Thymus (tissue), 14 donors: ENCODE measurements at places on chromosomes 4 and X.

GRCh38 chr4:51907006-51907669 lies 64.2 kb downstream of the DCUN1D4 start:
- no peak for DNase-seq

DNA sequence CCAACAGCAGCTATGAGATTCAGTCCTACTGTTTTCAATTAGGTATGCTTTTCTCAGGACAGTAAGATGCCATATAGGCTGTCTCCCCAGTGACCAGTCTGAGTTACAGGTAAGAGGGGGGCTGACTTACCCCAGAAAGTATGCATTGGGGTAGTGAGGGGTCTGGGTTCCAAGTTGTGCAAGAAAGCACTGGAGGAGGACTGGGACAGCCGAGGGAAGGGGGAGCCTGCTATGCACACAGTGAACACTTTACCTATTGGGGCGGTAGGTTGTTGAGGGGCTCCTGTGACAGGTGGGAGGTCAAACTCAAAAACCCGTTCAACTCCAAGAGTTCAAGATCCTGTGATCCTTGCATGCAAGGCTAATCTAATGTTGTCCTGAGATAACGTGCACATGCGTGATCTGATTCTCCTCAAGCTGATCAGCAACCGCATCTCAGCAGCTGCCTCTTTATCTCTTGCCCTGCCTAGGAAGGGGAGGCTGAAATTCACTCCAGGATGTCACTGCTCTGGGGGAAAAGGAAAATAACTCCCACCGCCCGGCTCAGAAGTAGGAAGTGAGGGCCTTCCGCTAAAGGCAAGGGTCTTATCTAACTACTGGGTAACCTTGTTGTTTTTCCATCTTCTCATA lies 108.8 kb upstream of the KIT start:
- DNase-seq, result no peak

DNA sequence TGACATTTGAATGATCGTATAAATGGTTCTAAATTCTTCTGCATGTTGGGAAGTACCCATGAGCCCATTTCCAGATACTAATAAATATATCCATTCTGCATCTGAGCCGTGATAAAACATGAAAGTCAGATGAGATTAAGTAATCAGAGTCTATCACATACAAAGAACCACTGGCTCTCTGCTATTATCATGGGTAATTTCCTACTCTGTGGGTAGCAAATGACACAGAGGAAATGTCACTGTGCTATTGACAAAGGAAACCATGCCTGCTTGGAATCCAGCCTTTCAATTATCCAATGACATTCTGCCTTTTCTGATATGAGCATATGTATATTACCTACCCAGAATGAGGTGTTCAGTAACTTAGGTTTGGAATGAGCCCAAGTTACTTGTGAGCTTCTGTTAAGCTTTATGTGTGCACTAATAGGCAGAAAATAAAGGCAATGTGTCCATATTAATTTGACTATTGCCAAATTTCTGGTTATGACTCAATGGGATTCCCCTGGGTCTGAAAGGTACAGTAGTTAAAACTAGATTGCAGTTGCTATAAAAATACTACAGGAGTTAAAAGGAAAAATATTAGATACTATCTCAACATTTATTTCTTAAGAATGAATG lies 238.7 kb upstream of the KCNIP4 start:
- no peak for DNase-seq

GRCh38 chr4:165866019-165866650 lies 6.9 kb upstream of the TLL1 start:
- no peak for DNase-seq

GRCh38 chr4:184237612-184238011 lies 19.9 kb upstream of the ENPP6 start:
- no peak for DNase-seq

GRCh38 chr4:15331930-15332329 lies 95.9 kb upstream of the C1QTNF7 start:
- no peak for DNase-seq

DNA sequence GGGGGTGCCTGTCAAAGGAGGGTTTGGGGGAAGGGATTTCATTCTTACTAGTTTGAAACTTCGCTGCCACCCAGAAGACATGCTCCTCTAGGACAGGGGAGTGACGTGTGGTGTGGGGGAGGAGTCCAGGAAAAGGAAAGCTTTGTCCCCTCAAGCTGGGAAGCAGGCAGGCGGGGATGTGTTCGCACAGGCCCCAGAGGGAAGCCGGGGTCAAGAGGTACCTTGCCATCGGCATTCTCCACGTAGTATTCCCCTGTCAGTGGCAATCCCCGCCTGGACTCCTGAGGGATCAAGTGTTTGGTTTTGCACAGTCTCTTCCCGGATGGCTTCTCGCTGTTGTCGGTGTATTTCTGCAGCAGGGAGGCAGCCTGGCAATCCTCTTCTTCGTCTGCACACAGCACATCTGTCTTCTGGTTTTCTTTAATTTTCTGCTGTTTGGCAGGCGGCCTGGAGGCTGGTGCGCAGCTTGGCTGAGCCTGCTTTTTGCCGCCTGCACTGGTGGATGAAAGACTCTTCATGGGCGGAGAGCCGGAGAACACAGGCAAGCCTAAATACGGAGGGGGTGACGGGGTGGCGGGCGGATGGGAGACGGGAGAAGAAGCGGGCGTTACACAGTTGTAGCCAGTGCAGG lies 35.1 kb downstream of the BCOR start:
- no peak for DNase-seq

GRCh38 chrX:111167334-111167733 lies 71.3 kb downstream of the PAK3 start:
- DNase-seq, result no peak

- no peak for DNase-seq
These were observed 15.9 kb downstream of the SETD7 start for GRCh38 chr4:139540161-139540560.

DNA sequence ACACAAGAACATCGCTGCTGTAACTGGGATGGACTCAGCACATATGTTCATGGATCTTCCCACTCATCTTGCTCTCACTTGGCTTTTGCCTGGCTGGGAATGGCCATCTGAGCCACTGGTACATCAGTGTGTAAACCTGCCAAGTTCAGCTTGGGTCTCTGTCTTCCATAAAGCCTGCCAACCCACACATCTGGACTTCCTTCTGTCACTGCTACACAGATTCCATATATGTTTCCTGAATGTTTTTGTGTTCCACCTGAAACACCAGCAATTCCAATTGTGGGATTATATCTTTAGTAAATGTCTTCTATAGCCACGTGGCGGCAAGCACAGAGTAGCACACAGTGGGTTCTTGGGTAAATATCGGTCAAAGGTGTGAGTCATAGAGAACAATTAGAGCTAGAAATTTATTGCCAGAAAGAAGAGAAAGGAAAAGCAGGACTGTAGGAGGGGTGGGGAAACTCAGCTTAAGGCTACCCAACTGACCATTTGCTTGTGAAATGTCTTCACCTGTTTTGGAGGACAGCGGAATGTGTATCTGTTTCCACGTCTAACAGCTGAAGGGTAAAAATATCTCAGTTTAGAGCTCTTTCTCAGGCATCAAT lies 125.9 kb downstream of the MFAP3L start:
- DNase-seq, result no peak

- DNase-seq, result no peak
These were observed 98.3 kb upstream of the EOLA2 start for GRCh38 chrX:150036641-150037040.

- DNase-seq, result no peak
These were observed 49.7 kb upstream of the KLHL8 start for GRCh38 chr4:87270144-87270543.

- no peak for DNase-seq
These were observed 24.2 kb upstream of the MXRA5 start for GRCh38 chrX:3370656-3371055.

DNA sequence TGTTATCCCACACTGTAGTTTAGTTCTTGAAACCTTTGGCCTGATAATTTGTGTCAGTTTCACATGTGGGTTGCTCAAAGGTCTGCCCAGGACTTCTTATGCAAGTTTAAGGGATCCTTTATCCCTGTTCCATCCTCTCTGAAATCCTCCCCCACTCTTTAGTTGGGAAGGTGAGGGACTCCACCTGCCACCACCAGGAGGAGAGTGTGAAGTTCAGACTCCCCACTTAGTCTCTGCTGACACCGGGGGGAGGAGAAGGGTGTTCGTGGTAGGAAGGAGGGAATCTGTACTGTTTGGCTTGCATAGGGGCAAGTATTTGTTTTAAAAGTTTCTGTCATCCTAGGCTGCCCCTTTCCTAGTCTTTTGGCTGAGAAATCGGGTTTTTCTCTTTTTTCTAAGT lies 211.8 kb downstream of the PPP4R3C start:
- DNase-seq, result no peak

DNA sequence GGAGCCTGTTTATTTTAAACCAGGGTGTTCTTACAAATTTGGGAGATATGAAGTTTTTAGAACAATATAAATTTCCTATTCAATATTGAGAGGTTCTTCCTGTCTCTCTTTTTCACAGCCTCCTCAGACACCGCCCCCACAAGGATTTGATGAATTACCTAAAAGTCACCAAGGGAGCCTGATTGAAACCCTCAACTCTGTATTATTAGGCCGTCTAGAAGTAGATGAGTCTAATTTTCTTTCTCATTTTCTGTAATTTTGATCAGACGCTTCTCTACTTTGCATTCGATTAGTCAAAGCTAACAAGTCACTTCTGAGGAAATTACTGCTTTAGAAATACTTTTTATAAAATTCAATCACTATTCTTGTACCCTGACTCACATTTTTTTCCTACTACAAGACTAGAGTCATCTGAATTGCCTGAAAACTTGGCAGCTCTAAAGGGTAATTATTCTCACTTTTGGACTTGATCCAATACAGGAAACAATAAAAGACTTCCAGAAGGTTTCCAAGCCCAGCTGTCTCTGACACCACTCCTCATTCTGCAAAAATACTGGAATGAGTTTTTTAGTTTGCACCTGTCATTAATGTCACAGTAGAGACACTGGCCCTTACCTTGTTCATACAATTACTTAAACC lies 111.2 kb downstream of the ELOVL6 start:
- DNase-seq, result no peak

DNA sequence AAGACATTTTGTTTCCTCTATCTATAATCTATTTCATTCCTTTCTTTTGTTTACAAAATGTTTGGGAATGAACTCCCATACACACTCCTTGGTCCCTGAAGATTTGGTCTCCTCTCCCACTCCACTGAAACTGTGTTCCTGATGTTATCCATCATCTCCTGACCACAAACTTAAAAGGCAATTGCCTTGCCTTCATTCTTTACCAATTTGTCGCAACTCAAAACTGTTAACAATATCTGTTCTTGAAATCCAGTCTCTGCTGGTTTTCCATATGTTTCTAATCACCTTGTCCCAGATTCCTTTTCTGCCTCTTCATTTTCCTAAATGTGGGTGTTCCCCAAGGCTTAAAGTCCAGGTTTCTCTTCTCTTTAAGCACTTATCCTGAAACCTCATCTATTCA lies 262.2 kb upstream of the TTC29 start:
- no peak for DNase-seq

- no peak for DNase-seq
These were observed 84.8 kb downstream of the NEUROG2 start for GRCh38 chr4:112431158-112431557.

DNA sequence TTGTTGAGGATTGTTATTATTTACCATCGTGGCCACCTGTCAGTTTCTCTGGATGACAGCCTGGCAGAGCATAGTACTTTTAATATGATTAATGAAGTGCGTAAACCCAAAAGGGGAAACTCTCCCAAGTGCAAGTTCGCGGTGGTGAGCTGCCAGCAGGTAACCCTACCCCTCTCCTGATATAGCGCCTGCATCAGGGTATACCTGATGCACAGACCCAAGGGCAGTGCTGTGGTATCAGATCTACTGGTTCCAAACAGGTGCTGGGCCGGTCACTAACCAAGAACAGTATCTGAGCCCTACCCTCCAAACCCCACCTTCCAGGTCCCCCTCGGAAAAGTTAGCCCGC lies 1.6 kb downstream of the RNF150 start:
- no peak for DNase-seq

DNA sequence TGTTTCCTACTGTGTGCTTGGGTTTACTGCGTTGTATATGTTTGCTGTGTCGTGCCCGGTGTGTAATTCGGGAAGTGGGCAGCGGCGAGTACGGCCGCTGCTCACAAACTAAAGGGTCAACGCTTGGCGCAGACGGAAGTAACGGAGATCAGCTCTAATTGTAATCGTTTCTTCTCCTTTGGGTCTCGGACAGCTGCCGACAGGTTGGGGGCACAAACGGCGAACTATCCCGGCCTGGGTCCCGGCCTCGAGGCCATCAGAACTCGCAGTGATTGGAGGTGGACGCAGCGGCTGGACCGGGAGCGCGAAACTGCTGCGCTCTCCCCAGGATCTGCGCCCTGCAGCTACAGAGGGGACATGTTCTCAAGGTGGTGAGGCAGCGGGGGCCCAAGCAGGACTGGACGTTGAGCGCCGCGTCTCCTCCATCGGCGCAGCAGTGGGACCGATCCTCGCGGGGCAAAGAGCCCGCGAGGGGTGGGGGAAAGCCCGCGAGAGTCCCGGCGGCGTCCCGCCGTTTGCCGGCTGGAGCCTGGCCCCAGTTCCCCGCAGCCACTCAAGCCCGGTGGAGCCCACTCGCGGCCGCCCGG lies 516 bp upstream of the ZIC3 start:
- no peak for DNase-seq

DNA sequence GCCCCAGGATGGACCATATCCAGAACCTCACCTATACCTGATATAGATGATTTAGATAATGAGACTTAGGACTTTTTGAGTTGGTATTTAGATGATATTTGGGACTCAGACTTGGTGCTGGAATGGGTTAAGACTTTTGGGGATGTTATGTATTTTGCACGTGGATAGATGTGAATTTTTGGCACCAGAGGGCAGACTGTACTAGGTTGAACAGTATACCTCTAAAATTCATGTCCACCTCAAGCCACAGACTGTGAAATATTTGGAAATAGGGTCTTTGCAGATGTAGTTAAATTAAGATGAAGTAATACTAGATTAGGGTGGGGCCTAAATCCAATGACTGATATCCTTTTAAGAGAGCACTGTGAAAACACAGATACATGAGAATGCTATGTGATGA lies 15.6 kb downstream of the RBM41 start:
- DNase-seq, result no peak

DNA sequence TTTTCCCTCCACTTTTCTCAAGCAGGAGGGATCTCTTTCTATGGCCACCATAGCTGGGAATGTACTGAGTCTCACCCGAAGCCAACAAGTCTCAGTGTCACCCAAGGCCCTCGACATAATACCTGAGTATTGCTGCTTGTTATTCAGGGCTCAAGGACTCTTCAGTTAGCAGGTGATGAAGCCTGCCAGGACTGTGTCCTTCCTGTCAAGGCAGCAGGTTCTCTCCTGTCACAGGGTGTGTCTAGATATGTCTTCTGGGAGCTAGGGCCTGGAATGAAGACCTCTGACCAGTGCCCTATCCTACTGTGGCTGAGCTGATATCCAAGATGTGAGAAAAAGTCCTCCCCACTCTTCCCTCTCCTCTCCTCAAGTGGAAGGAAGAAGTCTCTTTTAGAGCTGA lies 391.0 kb upstream of the DIPK2B start:
- no peak for DNase-seq

DNA sequence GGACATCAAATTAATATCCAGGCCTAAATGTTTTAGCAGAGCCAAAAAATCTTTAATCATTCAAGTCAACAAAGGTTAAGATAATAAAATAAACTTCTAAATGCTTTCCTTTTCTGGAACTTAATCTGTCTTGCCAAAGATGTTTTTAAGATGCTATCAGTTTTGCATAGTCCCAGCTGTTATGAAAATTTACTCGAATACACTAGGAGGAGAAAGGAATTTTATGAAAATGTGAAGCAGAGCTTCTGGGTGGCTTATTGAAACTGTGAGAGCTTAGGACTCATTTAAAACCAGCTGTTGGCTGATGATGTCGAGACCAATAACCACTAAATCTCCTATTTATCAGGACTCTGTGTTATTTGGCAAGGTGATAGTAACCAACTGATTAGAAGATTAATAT lies 202.2 kb upstream of the ETNPPL start:
- DNase-seq, result no peak

GRCh38 chrX:20530406-20530921 lies 263.8 kb upstream of the RPS6KA3 start:
- DNase-seq, result peak; percentile 18
